ENCODE measurements at places on chromosomes 6 and 20.

GRCh38 chr6:2841264-2842138 is at the start of gene SERPINB1:
Gene SERPINB1 (minus strand): TSS chr6:2841863. CDS start chr6:2840586, 1,277 bp downstream.
- peak; percentile 86 for DNase-seq

GRCh38 chr6:151403919-151404308 is 12.6 kb upstream of the ZBTB2 start:
- no peak for DNase-seq

- DNase-seq, result no peak
These were observed 52.9 kb upstream of the TAB2 start for GRCh38 chr6:149264629-149265028.

GRCh38 chr20:23278172-23278571 is 72.4 kb upstream of the NXT1 start:
- DNase-seq, result no peak

DNA sequence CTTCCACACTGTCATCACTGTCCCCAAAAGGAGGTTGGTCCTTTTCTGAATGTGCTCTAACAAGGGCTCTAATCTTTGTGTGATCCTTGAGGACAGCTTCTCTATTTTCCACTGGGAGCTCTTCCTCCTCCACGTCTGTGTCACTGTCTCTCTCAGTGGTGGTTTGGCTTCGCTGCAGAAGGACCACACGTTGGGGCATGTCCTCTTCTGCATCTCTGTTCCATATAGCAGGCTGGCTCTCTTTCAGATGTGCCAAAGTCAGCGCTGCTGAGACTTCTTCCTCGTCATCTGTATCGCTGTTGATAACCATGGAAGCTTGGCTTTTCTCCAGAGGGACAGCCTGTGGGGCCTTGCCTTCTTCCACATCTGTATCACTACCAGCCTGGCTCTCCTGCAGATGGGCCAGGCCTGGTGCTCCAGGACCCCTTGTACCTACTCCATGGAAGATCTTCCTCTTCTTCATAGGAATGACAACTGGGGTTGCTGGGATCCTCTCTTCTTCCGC is 4.6 kb downstream of the MDC1 start:
- no peak for DNase-seq

GRCh38 chr6:13924146-13924948 is 405 bp upstream of the RNF182 start:
- no peak for DNase-seq

GRCh38 chr6:38185244-38185643 is 365.7 kb downstream of the ZFAND3 start:
- no peak for DNase-seq
